ENCODE measurements at places on chromosomes 16 and 17.

GRCh38 chr17:10135539-10136257, 62.7 kb downstream of the GAS7 start:
- no peak for DNase-seq

DNA sequence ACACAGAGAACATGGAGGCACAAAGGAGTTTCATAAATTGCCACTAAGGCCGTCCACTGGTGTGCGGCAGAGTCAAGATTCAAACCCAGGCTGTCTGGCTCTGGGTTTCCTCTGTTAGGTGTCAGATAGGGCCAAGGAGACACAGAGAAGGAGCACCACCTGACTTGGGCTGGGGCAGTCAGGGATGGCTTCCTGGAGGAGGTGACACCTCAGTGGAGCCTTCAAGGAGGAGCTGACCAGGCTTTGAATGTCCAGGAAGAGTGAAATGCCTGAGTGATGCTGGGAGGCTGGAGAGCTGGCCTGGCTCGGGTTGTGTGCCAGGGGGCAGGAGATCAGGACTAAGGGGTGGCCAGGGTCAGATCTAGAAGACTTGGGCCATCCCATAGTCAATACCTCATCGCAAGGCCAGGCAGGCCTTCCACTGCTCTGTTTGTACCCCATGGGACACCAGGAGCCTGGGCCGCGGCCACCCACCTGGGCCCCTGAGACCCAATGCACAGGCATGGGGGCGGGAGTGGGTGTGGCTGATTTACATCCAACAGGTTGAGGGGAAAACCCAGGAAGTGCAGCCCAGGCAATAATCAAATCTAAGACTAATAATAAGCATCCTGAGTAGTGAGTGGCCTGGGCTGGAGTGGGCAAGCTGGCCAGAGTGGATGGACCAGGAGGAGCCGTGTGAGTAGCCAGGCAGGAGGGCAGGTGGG, 73.7 kb downstream of the USP22 start:
- no peak for DNase-seq

- DNase-seq = no peak
Measured at GRCh38 chr16:16111639-16112038, 111.7 kb downstream of the ABCC6 start.

GRCh38 chr17:199191-199604, 17.7 kb upstream of the DOC2B start:
- DNase-seq = no peak

DNA sequence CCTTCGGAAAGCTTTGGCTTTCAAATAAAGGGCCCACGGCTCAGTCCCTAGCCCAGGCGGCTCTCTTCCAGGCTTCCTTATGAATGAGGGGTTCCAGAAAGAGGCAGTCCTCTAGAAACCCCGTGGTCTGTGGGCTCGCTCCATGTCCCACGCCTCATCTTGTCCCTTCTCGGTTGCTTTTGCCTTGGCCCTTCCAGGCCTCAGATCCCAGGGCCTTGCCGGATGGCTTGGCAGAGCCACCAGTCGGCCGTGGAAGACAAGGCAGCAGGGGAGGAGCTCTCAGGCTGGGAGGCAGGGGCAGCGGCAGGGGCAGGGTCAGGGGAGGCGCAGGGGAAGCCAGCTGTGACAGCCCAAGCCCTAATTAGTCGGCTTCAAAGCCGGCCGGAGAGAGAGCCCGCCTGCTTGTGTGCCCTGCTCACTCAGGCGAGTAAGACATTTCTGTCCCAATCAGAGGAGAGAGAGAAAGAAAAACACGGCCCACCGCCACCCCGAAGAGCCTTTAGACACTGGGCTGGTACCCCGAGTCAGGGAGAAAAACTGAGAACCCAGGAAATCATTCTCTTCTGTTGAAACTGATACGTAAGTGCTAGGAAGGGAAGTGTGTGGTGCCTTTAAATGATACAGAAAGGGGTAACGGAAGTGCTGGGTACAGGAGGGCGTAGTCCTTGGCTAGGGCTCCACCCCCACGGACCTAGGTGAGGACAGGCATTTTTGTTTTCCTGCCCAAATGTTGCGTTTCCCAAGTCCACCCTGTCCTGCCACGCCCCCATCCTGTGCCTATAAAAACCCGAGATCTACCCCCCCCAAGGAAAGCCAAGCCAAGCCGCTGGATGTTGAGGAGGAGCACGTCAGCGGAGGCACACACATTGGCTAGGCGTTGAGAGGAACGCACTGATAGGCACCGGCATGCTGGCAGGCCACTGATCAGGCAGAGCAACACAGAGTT, 27.8 kb upstream of the MEIOC start:
- DNase-seq = no peak
